ENCODE measurements at places on chromosomes 13 and 19.

DNA sequence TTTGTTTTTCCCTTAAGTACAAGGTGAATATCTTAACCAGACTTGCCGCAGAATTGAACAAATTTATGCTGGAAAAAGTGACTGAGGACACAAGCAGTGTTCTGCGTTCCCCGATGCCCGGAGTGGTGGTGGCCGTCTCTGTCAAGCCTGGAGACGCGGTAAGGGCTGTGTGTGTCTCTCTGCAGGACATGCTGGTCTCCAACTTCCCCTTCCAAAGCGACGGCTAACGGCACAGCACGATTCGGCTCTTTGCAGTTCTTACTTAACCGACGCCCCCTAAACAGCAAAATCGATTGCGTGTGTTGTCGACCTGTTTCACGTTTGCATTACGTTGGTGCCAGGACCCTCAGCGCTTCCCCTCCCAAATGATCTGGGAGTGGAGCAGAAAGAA is 73.2 kb downstream of the GGACT start:
- DNase-seq: no peak

DNA sequence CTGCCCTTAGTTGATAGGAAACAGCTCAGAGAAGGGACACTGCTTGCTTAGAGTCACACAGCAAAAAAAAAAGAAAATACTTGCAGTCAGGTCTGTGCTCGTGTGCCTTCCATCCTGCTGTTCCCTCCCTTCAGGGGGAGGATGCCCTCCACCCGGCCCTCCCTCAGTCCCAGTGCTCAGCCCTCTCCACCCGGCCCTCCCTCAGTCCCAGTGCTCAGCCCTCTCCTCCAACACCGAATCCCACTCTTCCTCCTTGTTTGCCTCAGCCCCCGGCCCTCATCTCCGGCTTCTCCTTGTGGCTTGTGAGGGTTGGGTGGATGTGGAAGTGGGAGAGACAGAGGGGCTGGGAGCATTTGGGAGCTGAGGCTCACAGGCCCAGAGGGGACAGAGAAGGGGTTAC is 5.8 kb downstream of the TFPT start:
- no peak for DNase-seq

DNA sequence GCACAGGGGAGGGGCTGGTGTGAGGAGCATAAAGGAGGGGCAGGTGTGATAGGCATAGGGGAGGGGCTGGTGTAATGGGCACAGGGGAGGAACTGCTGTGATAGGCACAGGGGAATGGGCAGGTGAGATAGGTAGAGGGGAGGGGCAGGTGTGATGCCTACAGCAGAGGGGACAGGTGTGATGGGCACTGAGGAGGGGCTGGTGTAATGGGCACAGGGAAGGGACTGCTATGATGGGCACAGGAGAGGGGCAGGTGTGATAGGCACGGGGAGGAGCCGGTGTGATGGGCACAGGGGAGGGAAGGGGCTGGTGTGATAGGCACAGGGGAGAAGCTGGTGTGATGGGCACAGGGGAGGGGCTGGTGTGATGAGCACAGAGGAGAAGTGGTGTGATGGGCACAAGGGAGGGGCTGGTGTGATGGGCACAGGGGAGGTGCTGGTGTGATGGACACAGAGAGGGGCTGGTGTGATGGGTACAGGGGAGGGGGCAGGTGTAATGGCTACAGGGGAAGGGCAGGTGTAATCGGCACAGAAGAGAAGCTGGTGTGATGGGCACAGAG is 39.5 kb upstream of the POP4 start:
- no peak for DNase-seq

DNA sequence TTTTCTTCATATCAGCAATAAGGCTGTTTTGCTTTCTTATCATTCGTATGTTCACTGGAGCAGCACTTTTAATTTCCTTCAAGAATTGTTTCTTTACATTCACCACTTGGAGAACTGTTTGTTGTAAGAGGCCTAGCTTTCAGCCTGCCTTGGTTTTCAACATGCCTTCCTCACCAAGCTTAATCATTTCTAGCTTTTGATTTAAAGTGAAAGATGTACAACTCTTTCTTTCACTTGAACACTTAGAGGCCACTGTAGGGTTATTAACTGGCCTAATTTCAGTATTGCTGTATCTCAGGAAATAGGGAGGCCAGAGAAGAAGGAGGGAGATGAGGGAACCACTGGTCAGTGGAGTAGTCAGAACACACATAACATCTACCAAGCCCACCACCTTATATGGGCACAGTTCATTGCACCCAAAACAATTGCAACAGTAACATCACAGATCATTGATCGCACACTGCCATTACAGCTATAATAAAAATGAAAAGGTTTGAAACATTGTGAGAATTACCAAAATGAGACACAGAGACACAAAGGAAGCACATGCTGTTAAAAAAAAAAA is 181.4 kb upstream of the TUBA3C start:
- no peak for DNase-seq

DNA sequence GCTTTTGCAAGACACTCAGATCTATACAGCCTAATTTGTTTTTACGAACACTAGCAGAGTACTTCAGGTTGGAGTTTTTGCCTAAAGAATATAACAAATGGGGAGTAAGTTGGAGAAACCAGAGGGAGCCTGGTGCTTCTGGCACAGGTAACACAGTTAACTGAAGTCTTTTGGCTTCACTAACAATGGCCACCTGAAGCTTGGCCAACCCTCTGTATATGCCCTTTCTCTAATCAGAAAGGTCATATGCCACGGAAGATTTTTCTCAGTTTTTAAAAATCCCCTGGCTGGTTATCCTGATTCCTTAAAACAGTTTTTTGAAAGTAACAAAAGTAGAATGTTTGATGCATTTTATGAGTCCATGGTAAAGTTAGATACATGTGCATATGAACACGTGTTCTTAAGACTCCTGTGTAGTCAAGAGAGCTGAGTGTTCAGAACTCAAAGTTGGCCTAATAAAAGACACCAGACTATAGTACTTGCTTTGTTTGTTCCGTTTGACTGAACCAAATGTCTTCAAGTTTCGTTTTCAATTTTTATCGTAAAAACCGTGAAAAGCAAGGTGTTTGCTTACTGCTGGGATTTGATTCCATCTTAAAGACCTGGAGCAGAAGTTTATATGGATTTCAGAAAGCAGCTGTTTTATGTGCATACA is 137.5 kb downstream of the KCNRG start:
- DNase-seq: peak; percentile 66

- no peak for DNase-seq
Observed at GRCh38 chr13:71962126-71962525, 95.1 kb upstream of the DACH1 start.

DNA sequence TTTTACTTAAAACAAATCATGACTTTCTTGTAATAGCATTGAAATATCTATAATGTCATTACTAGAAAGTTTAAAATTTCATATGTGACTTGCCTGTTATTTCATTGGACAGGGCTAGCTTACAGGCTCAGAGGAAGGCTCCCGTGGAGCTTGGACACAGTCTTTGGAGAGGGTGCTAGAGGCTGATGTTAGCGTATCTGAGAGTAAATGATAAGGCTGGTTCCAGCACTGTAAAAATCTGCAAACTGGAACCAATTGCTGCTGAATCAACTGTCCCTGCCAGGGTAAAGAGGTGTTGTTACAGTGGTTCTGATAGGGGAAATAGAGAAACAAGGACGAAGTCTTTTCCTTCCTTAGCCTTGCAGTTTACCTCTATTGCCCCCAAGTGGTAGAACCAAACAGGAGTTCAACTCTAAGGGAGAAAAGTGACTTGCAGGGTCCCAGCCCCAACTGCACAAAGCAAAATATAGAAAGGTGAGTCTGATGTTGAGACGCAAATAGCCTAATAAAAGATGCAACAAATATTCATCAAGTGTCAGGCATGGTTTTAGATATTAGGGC is 901.7 kb downstream of the DIAPH3 start:
- DNase-seq: peak; percentile 58

DNA sequence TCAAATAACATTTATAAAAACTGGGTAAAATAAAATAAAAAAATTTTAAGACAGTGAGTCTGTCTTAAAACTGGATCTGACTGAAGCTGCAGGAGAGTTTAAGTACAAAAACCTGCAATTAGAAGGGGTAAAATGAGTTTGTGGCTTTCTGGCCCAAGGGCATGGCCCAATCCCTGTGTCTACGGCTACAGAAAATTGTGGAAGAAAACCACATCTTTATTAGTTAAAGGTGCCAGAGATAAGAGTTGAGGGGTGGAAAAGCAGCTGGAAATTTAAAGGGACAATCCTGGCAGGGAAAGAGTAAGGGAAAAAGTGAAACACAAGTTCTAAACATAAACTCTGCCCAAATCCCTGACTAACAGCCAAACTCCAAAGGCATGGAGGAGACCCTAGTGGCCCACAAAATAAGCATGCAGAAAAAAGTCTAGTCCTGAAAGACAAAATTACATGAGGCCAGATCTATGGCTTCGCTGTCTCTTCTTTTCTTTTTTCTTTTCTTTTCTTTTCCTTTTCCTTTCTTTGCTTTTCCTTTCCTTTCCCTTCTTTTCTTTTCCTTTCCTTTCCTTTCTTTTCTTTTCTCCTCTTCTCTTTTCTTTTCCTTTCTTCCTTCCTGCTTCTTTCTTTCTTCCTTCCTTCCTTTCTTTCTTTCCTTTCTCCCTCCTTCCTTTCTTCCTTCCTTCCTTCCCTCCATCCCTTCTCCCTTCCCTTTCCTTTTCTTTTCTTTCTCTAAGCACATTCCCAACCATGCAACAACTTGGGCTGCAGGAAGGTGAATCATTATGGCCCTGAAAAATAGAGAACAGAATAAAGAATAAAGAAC is 23.5 kb upstream of the DLEU7 start:
- DNase-seq: no peak

Measured in OCI-M1 (cell line).